ENCODE measurements at places on chromosomes 1 and 21.
A peak's percentile ranks its signal among the peaks of the same experiment; 100 is the strongest.

GRCh38 chr1:201016211-201016651 is 7.3 kb downstream of the KIF21B start:
- no peaks in the 10 kb centered on the region for H3K27me3 ChIP-seq
- peaks cover 32% of the 10 kb centered on the region for H3K4me1 ChIP-seq

DNA sequence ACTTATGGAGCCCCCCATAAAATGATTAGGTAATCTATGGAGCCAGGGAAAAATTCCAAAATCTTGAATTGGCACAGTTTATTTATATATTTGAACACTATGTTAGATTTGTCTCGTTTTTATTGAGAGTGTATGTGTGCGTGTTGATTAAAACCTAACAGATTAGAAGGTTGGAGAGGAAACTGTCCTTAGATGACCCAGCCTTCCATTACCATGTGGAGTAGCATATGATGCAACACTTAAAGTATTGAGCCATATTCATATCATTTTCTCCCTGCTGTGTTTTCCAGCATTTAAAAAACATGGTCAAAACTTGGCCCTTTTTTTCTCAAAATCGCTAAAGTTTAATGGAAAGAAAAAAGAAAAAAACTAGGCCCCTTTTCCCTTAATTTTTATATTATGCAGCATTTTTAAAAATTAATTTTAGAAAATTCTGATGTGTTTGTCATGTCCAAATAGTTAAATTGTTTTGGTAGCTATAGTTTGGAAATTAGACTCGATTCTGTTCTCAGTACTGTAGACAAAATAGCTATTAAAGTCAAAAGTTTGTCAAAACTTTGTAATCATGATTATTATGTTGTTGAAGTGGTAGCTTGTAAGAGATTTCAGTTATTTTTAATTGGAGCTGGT is 2.3 kb downstream of the LRRC8D start:
- peaks cover 44% of the 10 kb centered on the region for H3K4me1 ChIP-seq
- H3K27ac ChIP-seq: peak overlapping the region; percentile 14
- H3K36me3 ChIP-seq: no peaks in the 10 kb centered on the region
- peak overlapping the region; percentile 89 for H3K4me3 ChIP-seq

DNA sequence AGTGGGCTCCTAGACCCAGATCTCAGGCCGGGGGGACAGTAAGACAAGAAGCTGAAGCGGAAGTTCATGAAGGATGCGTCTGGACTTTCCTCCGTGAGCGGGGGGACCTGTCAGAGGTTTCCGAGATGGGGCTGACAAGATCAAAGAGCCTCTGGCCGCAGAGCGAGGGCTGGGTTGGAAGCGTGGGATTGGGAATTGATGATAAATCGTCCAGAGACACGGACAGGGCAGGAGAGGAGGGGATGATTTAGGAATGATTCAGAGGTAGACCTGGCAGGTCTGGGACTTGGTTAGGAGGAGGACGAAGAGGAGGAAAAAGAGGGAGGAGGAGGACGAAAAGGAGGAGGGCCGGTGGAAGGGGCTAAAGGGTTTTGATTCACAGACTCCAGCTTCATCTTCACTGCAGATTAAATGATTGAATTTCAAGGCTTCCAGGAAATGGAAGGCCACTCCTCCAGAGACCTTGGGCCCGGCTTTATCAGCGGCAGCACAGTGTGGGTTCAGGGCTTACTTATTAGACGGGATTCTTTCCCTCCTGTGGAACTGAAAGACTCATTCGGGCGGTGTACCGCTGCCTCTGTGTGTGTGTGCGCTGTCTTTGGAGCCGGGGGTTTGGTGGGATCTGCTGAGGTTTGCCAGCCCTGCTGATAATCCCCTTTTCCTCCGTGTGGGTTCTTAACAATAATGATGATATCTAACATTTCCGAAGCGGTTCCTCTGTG is 85.7 kb upstream of the SLC45A1 start:
- peaks cover 20% of the 10 kb centered on the region for H3K4me1 ChIP-seq
- peaks cover 4% of the 10 kb centered on the region for H3K36me3 ChIP-seq
- H3K27ac ChIP-seq: no peak overlapping the region
- no peak for DNase-seq

GRCh38 chr1:160651433-160652064 is 4.7 kb upstream of the SLAMF1 start:
- H3K27me3 ChIP-seq: no peaks in the 10 kb centered on the region
- no peak overlapping the region for H3K27ac ChIP-seq
- peaks cover 3% of the 10 kb centered on the region for H3K4me1 ChIP-seq
- peaks cover 6% of the 10 kb centered on the region for H3K36me3 ChIP-seq
- no peak overlapping the region for H3K4me3 ChIP-seq

DNA sequence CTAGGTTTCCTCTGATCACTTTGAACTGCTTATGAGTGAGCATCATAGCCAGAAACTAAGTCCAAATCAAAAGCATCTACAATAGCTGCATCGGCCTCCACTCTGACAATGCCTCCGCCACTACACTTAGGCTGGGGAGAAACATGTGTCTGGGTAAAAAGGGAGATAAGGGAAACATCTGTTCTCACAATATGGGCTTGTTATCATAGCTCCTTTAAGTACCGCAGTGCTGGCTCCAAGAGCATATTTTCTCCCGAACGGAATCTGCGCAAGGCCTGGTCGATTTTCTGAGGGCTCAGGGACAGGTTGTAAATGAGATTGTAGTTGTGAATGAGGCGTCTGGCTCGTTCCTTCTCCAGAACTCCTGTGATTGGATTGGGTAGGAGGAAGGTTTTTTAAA is 63.9 kb upstream of the CYP2J2 start:
- no peak overlapping the region for H3K4me3 ChIP-seq
- no peak overlapping the region for H3K27ac ChIP-seq
- DNase-seq: no peak
- H3K27me3 ChIP-seq: peaks cover 32% of the 10 kb centered on the region

GRCh38 chr1:243855616-243856318 is 5.7 kb upstream of the AKT3 start:
- H3K27me3 ChIP-seq: peaks cover 64% of the 10 kb centered on the region
- H3K4me1 ChIP-seq: peaks cover 9% of the 10 kb centered on the region
- no peak for DNase-seq
- H3K4me3 ChIP-seq: no peak overlapping the region
- H3K36me3 ChIP-seq: no peaks in the 10 kb centered on the region
- no peak overlapping the region for H3K27ac ChIP-seq

DNA sequence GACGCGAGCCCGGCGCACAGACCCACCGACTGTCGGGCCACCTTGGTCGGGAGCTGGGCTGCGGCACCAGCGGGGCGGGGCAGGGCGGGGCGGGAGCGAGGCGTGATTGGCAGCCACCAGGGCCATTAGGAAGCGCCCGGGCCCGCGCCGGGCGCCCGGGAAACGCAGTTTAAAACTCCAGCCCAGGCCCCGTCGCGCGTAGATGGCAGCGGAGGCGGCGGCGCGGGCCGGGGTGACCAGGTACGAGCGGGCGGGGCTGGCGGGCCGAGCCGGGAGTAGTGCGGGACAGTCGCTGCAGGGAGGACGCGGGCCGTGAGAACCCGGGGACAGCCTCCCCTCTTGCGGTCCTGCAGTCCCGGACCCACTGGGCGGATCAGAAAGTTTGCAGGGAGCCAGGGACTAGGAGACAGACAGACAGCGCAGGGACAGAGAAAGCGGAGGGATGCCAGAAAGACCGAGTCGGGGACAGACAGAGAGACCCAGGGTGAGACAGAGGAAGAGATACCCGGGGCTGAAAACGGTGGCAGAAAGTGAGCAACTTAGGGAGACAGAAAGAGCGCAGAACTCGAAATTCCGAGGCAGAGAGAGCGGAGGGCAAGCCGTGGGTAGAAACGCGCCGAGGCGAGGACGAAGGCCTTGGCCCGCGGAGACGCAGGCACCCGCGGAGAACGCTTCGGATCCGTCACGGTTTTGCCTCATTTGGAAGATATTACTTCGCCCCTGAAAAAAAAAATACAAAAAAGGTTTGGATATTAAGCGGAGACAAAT is at the start of gene DMBX1:
Gene DMBX1 (plus strand): TSS at position 199 of the 768 bp plus-strand sequence. CDS start 17,175 bp downstream, outside the sequence.
- peak within 1 kb of the TSS; percentile 69 for H3K4me3 ChIP-seq
- H3K27me3 ChIP-seq: peaks cover 62% of the 10 kb centered on the region
- no peak within 1 kb of the TSS for H3K27ac ChIP-seq
- DNase-seq: peak; percentile 28

- H3K4me1 ChIP-seq: peaks cover 19% of the 10 kb centered on the region
- no peak overlapping the region for H3K4me3 ChIP-seq
- H3K27ac ChIP-seq: peak overlapping the region; percentile 44
- peak; percentile 96 for DNase-seq
- H3K36me3 ChIP-seq: no peaks in the 10 kb centered on the region
- no peaks in the 10 kb centered on the region for H3K27me3 ChIP-seq
Measured at GRCh38 chr1:159889821-159890252, 10.1 kb downstream of the CFAP45 start.

DNA sequence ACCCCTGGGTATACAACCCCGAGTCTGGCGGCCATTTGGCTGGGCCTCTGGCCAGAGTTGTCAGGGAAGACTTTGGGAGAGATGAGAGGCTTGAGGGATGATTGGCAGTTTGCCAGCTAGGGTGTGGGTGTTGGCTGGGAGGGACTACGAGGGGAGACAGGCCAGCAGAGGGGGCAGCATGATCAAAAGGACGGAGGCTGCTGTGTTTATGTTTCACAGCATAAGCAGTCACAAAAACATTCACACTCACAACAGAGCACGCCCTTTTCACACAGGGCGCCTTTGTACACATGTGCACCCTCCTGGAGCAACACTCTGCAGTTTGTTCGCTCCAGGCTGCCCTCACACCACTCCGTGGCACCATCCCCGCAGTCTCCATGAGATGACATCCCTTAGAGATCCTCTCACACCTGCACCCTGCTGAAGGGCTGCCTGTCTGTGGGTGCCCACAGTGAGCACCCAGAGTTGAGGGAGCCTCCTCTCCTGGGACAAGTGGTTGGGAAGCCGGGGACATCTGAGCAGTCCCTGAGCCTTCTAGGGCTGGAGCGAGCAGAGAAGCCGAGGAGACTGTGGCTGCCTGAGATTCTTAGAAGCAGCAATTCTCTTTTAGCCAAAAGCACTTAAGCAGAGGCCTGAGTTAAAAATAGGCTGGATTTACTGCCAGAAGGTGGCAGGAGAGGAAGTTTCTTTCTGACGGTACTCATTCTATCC is 15.4 kb downstream of the EFNA3 start:
- no peak overlapping the region for H3K4me3 ChIP-seq
- no peak overlapping the region for H3K27ac ChIP-seq
- H3K4me1 ChIP-seq: peaks cover 26% of the 10 kb centered on the region

- H3K27me3 ChIP-seq: no peaks in the 10 kb centered on the region
- H3K27ac ChIP-seq: no peak overlapping the region
- no peaks in the 10 kb centered on the region for H3K4me1 ChIP-seq
- H3K36me3 ChIP-seq: no peaks in the 10 kb centered on the region
- no peak overlapping the region for H3K4me3 ChIP-seq
Measured at GRCh38 chr1:57674801-57675200, 250.9 kb upstream of the DAB1 start.

DNA sequence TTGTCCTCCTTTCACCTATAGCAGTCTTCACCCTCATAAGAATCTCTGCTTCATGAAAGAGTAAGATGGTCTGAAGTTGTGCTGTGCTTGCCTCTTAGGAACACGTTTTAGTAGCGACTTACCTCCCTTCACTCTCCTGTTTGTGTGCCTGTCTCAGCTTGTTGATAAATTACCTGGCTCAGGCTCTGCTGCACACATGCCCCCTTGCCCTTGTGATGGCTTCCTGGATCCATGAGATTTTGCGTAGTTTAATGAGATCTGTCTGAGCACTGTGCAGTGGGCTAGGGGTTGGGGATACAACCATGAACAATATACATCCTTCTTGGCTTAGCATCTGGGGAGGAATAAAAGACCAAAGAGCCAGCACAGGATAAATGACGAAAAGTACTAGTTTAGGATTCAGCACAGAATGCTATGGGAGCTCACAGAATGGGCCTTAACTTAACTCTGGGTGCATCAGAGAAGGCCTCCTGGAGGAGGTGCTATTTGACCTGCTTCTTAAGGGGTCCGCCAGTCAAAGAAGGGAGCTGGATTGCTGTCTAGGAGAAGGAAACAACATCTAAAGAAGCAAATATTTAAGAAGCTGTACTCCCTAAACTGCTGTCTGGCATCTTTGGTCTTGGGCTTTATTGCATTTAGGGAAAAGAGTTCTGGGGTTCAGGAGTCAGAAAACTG is 175.7 kb upstream of the PLXNA2 start:
- no peak for DNase-seq
- H3K36me3 ChIP-seq: no peaks in the 10 kb centered on the region
- H3K4me3 ChIP-seq: no peak overlapping the region
- H3K27ac ChIP-seq: no peak overlapping the region
- no peaks in the 10 kb centered on the region for H3K4me1 ChIP-seq

GRCh38 chr1:31814041-31814511 is 1.7 kb downstream of the SPOCD1 start:
- H3K36me3 ChIP-seq: no peaks in the 10 kb centered on the region
- no peaks in the 10 kb centered on the region for H3K4me1 ChIP-seq
- H3K4me3 ChIP-seq: no peak overlapping the region
- no peak overlapping the region for H3K27ac ChIP-seq

DNA sequence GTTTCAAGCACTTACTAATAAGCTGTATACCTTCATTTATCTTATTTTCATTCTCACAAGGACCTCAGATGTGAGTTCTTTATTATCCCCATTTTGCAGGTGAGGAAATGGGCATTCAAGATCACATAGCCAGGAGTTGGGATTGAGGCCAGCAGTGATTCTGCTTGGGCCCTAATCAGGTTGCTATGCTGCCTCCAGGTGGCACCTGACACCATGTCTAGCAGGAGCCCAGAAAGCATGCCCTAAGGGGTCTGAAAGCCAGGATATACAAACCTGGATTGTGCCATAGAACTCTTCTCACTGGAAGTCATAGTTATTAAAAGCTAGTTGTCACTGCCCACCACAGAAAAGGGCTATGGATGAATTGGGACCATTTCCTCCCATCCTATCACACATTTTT is 61.1 kb downstream of the FYB2 start:
- no peaks in the 10 kb centered on the region for H3K36me3 ChIP-seq
- DNase-seq: peak; percentile 61
- H3K4me3 ChIP-seq: no peak overlapping the region
- no peak overlapping the region for H3K27ac ChIP-seq
- H3K4me1 ChIP-seq: no peaks in the 10 kb centered on the region
- peaks cover 15% of the 10 kb centered on the region for H3K27me3 ChIP-seq

GRCh38 chr1:27959792-27960603 is at the start of gene XKR8:
XKR8 (plus strand) TSS chr1:27959973; CDS start chr1:27960070, 97 bp downstream.
- no peaks in the 10 kb centered on the region for H3K27me3 ChIP-seq
- H3K4me1 ChIP-seq: peaks cover 15% of the 10 kb centered on the region
- DNase-seq: peak; percentile 82
- H3K27ac ChIP-seq: peak within 1 kb of the TSS; percentile 93

GRCh38 chr1:244294599-244295224 is 157.0 kb downstream of the ADSS2 start:
- no peak overlapping the region for H3K4me3 ChIP-seq
- no peaks in the 10 kb centered on the region for H3K36me3 ChIP-seq
- no peak for DNase-seq
- H3K27ac ChIP-seq: no peak overlapping the region
- peaks cover 16% of the 10 kb centered on the region for H3K4me1 ChIP-seq

GRCh38 chr1:240831191-240831631 is 219.3 kb upstream of the GREM2 start:
- H3K4me3 ChIP-seq: no peak overlapping the region
- peak overlapping the region; percentile 86 for H3K27ac ChIP-seq
- peak; percentile 83 for DNase-seq
- peaks cover 11% of the 10 kb centered on the region for H3K4me1 ChIP-seq
- H3K36me3 ChIP-seq: no peaks in the 10 kb centered on the region

GRCh38 chr1:214360525-214361164 is 79.7 kb downstream of the SMYD2 start:
- H3K4me3 ChIP-seq: no peak overlapping the region
- H3K27ac ChIP-seq: peak overlapping the region; percentile 16
- no peaks in the 10 kb centered on the region for H3K27me3 ChIP-seq
- peaks cover 100% of the 10 kb centered on the region for H3K36me3 ChIP-seq
- H3K4me1 ChIP-seq: peaks cover 6% of the 10 kb centered on the region

GRCh38 chr1:94798054-94798453 is 22.1 kb upstream of the SLC44A3 start:
- H3K36me3 ChIP-seq: no peaks in the 10 kb centered on the region
- H3K27ac ChIP-seq: no peak overlapping the region
- peaks cover 24% of the 10 kb centered on the region for H3K4me1 ChIP-seq
- no peak overlapping the region for H3K4me3 ChIP-seq
- no peak for DNase-seq
